Mesothelial cell of epicardium (in vitro differentiated cells): ENCODE measurements at places on chromosomes 11 and 22. TPM values are rescaled to one million over a fixed set of nuclear protein-coding genes. Genes with fewer than 3 reads are reported as not detected.

The P2RX6 gene
- total RNA-seq, result 0.72 to 1.1 TPM (median 0.88 TPM) in 3 replicates

The OTOG gene
- total RNA-seq, result 1.2 to 2.8 TPM (median 1.8 TPM) in 3 replicates

DNA sequence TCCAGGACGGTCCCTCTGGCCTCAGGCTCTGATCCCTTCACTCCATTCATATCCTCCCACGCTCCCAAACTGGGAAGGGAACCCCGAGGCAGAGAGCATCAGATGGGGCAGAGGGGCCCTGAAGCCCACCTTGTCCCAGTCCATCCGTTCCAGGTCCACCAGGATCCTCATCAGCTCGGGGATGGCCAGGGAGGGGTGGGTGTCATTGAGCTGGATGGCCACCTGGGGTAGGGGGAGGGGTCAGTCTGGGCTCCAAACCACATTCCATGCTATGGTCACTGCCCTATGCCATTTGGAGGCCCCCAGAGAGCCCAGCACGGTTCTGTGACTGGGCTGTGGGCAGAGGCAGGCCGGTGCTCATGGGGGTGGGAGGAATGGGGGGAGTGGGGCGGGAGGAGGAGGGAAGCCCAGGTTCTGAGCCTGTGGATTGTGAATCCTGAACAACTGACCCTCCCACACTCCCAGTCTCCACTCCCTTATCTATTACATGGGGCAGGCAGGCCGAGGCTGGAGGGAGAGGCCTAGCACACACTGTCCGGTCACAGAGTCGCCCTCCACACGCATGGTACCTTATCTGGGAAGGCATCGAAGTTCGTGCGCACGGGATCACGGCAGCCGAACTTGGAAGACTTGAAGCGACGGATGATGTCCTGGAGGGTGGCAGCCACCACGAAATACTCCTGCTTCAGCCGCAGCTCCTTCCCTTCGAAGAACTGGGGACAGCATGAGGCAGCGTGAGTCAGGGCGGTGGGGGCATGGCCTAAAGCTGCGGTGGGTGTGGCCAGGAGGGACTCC, 5.5 kb downstream of the PYGM start:
- no peak for DNase-seq

GRCh38 chr11:80007616-80008015, 566.8 kb upstream of the TENM4 start:
- no peak for DNase-seq

DNA sequence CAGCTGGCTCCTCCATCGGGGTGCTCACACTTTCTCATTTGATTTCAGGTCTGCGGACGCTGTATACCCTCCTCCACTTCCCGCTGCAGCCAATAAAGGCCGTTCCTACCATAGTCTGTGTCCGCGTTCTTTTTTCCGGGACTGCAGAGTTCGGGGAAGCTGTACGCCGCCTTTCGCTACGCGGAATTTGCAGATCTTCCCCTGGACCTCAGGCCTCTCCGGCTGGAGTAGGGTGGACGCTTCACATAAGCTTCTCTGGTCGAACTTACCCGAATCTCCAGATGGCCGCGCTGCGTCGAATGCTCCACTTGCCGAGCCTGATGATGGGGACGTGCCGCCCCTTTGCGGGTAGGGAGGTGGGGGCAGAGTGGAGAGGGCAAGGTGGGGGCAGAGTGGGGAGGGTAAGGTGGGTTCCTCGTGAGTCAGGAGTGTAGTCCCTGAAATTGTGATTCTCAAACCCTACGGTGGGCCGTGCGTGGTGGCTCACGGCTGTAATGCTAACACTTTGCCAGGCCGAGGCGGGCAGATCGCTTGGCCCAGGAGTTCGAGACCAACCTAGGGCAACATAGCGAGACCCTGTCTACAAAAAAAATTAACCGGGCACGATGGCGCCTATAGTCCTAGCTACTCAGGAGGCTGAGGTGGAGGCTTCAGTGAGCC, 617 bp downstream of the CSKMT start:
- no peak for DNase-seq

DNA sequence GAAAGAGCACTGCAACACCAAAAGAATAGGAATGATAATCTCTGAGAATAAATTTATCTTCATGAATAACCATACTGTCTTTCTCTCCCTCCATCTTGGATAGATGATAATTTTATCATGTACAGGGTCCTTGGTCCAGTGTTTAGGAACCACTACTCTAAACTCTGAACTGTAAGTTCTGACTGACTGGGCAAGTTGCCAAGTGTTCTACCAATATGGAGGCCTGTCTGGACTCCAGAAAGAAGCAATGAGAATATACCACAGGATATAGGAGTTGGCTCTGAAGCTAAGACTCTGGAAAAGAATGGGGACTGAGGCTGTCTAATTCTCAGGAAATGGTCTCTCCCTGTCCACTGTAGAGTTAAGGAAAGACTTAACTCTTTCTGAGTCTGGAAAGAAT, 1.5 kb downstream of the FHIP1B start:
- DNase-seq, result no peak

The SNX32 gene
- total RNA-seq, result 6.8 to 10.7 TPM (median 7.5 TPM) in 3 replicates

DNA sequence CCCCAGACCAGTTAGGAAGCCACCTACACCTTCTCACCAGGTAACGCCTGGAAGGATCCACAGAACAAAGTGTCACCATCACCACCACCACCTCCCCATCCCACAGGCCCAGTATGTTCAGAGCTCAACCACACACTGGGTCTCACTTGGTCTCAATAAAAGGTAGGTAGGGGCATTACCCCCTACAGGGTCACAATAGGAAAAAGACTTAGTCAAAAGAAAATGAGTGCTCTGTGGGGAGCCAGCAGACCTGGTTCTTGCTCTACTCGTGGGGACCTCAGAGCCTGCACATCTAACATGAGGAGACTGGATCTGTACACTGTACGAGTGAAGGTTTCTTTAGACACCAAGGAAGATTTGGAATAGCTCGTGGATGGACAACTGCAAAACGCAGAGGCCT, 49.3 kb downstream of the HIRA start:
- DNase-seq, result no peak

- DNase-seq, result no peak
Measured at GRCh38 chr11:46728659-46729040, 9.6 kb downstream of the F2 start.

- DNase-seq, result no peak
Measured at GRCh38 chr11:5224538-5225479, 2.1 kb downstream of the HBB start.

The NPTXR gene
- total RNA-seq, result 9.6 to 10.3 TPM (median 10.1 TPM) in 3 replicates

DNA sequence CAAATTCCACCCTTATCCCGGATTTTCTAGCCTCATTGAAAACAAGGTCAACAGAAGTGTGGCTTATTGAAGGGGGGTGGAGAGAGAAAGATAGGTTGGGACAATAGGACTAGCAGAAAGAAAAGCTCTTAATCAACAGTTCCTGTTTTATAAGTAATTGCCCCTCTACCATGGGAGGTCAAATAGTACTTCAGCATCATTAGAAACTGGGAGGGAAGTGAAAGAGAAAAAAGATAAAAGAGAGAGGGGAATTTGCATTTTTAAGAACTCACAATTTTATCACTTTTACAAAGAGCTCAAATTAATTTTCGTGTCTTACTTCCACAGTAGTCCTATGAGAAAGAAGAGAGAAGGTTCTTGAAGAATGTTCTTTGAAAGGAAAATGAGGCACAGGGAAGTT, 89.2 kb downstream of the AMOTL1 start:
- no peak for DNase-seq

DNA sequence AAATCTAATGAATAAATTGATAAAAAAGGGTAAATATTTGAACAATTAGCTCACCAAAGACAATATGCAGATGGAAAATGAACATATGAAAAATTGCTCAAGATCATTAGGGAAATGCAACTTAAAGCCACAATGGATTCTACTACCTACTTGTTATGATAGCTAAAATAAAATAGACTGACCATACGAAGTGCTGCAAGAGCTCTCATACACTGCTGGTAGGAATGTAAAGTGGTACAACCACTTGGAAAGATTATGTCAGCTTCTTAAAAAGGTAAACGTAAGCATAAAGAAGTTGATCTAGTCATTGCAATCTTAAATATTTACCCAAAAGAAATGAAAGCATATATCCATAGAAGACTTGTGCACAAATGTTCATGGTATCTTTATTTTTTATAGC, 504.2 kb upstream of the ARHGAP42 start:
- no peak for DNase-seq

The SMCO4 gene
- total RNA-seq, result 6.8 to 8.4 TPM (median 6.8 TPM) in 3 replicates

The USH1C gene
- 0.29 to 0.88 TPM (median 0.54 TPM) in 3 replicates for total RNA-seq

GRCh38 chr22:46748206-46748907, 10.3 kb upstream of the CERK start:
- DNase-seq, result no peak

DNA sequence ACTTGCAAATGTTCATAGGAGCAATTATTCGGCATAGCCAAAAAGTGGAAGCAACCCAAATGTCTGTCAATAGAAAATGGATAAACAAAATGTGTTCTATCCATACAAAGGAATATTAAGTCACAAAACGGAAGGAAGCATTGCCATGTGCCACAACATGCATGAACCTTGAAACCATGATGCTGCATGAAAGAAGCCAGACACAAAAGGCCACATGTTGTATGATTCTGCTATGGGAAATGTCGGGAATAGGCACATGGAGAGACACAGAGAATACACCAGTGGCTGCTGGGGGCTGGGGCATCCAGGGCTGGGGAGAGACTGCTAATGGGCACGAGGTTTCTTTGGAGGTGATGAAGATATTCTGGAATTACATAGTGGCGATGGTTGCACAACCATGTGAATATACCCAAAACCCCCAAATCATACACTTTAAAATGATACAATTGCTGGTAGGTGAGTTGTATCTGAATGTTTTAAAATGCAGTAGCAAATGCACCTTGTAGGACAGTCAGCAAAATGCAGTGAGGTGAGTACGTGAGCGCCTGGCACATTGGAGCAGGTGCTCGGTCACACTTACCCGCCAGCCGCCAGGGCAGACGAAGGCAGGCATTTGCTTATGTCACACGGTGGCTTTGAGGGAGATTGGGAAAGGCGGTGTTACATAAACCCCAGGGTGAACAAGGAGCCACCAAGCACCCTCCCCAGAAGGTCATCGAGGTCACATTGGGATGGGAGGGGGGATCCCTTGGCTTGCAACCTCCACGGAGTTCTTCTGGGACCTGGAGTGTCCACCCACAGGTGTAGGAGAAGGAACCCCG, 6.3 kb upstream of the OSM start:
- no peak for DNase-seq

GRCh38 chr11:78564490-78565467, 9.9 kb downstream of the NARS2 start:
- no peak for DNase-seq

DNA sequence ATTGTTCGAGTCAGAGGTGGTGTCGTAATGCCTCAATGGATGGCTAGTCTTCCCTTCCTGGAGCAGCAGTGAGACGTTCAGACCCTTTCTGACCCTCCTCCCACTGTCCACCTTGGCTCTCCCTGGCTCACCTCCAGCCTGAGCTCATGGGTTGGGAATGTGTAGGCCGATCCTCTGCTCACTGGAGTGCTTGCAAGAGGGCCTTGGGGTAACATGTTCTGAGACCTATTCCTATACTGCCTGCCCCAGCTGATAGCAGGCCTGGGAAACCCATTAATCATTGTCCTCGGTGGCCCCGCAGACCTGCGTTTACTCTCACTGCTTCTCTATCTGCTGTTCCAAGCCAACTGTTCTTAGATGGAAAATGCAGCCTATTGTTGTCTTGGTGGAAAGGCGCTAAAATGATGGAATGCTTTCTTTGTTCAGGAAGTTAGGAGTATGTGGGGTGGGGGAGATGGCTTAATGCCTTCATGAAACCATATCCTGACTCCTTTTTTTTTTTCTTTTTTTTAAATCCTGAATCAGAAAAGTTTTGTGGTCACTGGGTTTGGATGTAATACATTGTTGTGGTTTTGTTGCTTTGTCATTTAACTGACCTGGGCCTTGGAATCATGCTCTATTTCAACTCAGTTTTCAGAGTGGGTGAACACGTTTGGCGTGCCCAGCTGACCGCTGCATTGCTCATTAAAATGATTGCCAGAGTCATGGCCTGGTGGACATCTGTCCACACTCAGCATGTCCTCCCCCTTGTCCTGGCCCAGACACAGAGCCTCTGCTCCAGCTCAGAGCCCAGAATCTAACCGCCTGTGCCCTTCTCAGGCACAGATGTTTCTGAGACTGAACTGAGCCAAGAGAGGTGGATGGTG, 72.5 kb downstream of the MICAL2 start:
- DNase-seq, result peak; percentile 55

DNA sequence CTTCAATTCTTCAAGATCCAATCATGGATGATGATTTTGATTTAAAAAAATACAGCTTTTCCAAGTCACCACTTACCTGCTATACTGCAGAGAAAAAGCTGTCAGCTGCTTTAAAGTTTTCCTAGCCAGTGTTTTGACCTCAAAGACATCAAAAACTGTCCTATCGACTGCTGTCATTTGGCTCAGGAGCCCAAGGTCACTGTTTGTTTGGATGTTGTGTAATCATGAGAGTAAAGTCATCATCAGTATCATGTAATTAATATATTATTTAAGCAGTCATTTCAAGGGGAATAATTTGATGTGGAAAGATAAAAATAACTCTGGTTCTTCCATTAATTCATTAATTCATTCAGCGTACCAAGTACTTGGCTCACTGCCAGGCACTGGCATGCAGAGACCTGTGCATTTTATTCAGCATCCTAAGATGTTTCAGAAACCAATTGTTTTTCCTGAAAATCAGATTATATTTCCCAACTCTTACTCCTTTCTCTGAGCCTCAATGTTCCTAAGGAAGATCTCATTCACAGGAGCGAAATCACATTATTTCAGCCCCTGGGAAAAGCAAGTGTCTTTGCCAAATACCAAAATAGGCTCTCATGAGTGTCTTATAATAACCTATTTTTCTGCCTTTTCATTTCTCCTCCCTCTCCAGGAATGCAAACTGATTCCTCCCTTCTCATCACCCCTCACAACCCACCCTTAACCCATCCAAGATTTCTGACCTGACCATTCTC, 59.9 kb downstream of the SLC1A2 start:
- DNase-seq, result no peak

GRCh38 chr11:62399878-62400266, 19.0 kb upstream of the SCGB1A1 start:
- DNase-seq, result no peak

- no peak for DNase-seq
Measured at GRCh38 chr11:41309716-41310115, 149.7 kb downstream of the LRRC4C start.

GRCh38 chr22:19011075-19011474, 75.0 kb upstream of the PRODH start:
- no peak for DNase-seq

- DNase-seq, result no peak
Measured at GRCh38 chr11:5242208-5242607, 7.4 kb downstream of the HBG1 start.
